ENCODE measurements at places on chromosomes 3 and 15. TPM values are rescaled to one million over a fixed set of nuclear protein-coding genes. Genes with fewer than 3 reads are reported as not detected.

Gene PIF1
- 4.2 TPM for total RNA-seq

Gene TRH
- total RNA-seq, result 0.15 TPM

DNA sequence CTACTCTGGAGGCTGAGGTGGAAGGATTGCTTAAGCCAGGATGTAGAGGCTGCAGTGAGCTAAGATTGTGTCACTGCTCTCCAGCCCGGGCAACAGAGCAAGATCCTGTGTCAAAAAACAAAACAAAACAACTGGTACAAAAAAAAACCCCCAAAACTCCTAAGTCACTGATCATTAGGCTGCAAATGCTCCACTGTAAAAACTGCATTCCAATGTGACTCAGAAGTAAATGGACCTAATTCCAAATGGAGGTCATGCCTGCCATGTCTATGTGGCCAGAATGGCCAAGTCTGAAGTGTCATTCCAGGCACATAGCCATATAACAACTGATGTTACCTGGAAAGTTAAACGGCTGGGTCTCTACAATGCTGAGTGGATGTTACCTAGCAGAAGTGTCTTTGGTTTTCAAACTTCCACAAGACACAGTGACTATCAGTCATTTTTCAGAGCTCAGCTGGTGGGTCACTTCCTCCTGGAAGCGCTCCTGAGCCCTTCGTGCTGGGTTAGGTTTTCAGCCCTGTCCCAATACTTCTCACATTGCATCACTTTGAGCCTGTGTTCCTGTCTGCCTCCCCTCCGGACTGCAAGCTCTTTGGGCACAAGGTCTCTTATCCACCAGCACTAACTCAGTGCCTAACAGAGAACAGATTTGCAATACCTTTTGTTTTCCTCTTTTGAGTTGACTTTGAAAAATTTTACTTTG lies 10.6 kb downstream of the FSTL1 start:
- no peak for DNase-seq
- peak overlapping the region; percentile 51 for H3K27ac ChIP-seq
- H3K27me3 ChIP-seq, result no peaks in the 10 kb centered on the region

- no peak overlapping the region for H3K4me3 ChIP-seq
- no peak for DNase-seq
- no peaks in the 10 kb centered on the region for H3K36me3 ChIP-seq
- no peak overlapping the region for H3K27ac ChIP-seq
- H3K27me3 ChIP-seq, result no peaks in the 10 kb centered on the region
These were observed 137.6 kb downstream of the FBLN2 start for GRCh38 chr3:13686367-13687160.

DNA sequence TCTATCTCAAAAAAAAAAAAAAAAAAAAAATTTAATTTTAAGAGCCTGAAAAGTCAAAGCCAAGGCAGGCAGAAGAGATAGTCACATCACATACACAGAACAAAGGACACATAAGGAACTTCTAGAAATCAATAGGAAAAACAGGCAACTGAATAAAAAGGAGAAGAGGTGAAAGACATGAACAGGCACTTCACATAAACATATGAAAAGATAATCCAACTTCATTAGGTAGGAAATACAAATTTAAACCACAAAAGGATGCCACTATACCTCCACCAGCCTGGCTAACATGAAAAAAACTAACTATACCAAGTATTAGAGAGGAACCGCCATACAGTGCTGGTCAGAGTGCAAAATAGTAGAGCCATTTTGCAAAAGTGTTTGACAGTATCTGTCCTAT lies 14.1 kb downstream of the CCDC12 start:
- H3K36me3 ChIP-seq, result no peaks in the 10 kb centered on the region
- peak overlapping the region; percentile 33 for H3K27ac ChIP-seq
- DNase-seq, result no peak
- H3K4me3 ChIP-seq, result no peak overlapping the region
- no peaks in the 10 kb centered on the region for H3K27me3 ChIP-seq

- H3K4me1 ChIP-seq, result peaks cover 16% of the 10 kb centered on the region
- peak; percentile 54 for DNase-seq
- no peaks in the 10 kb centered on the region for H3K36me3 ChIP-seq
- H3K4me3 ChIP-seq, result no peak overlapping the region
- no peaks in the 10 kb centered on the region for H3K27me3 ChIP-seq
- H3K27ac ChIP-seq, result no peak overlapping the region
These were observed 3.9 kb upstream of the ACTL6A start for GRCh38 chr3:179558742-179559364.

DNA sequence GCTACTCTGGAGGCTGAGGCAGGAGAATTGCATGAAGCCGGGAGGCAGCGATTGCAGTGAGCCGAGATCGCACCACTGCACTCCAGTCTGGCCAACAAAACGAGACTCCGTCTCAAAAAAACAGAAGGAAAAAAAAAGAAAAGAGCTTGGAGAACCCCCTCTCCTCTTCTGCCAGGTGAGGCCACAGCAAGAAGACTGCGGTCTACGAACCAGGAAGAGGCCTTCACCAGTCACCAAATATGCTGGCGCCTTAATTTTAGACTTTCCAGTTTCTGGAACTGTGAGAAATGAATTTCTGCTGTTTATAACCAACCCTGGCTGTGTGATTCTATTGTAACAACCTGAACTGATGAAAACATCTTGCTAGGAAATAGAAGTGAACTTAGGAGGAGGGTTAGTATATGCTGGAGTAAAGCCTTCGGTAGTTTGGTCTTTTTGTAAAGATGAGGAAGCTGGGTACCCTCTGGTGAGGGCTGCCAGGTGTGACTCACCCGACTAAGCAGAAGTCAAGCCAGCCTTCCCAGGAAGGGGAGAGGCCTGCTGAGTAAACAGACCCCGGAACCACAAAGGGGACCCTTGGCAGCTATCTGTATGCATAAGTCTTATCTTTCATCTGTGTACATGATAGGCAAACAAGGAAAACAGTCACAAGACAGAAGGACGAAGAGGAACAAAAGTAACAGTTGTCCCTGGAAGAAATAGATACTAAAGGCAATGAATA lies 78.7 kb downstream of the KLF13 start:
- H3K4me3 ChIP-seq, result no peak overlapping the region
- no peak for DNase-seq

DNA sequence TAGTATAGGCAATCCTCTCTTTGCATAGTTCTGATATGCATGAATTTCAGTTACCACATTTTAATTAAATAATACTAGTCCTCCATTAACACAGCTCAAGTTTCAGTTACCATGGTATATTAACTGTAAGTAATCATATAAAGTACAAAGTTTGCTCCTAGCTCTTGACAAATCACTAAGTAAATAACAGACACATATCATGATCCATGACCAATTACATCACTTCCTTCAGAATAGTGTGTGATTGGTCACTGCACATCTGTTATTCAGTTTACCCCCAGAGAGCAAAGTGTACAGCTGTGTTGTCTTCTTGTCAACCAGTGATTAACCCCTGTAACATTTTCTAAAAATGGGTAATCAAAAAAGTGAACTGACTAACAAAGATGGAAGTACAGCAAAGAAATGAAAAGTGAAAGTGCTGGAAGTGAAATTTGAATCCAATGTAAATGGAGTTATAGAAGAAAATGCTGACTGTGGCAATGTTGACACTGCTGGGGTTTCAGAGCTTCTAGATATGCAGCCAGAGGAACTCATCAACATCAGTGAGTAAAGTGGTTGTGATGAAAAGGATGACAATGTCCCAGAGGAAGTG lies 30.2 kb upstream of the LEKR1 start:
- no peak overlapping the region for H3K4me3 ChIP-seq
- DNase-seq, result no peak
- H3K4me1 ChIP-seq, result no peaks in the 10 kb centered on the region
- H3K27ac ChIP-seq, result no peak overlapping the region
- no peaks in the 10 kb centered on the region for H3K36me3 ChIP-seq

DNA sequence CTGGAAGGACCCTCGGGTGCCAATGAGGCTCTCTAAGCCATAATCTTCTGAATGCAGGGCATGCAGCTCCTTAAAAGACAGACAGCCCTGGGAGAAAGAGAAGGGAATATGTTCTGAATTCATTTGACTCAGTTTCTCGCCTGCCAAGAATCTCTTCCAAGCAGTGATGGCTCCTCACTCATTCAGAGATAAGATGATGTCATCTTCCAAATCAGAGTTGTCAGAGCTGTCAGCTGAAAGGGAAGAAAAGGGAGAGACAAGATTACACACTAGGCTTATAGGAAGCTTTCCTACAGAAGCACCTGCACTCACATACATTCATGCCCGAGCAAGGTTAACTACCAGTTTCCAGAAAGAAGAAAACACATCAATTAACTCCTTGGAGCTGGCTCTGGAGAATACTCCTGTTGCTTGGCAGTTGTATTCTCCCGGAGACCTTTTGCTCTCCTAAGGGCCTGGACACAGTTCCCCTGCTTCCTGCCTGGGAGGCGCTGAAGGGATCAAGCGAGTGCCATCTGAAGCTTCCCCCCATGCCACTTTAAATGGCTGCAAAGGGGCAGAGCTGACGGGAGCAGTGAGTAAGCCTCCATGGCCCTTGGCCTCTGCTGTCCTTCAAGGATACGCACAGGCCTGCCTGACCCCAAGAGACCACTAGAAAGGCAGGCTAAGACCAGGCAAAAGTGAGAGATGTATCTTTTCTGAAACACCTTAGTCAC lies 7.7 kb downstream of the RBM15B start:
- H3K36me3 ChIP-seq, result peaks cover 11% of the 10 kb centered on the region
- no peak overlapping the region for H3K4me3 ChIP-seq
- H3K4me1 ChIP-seq, result peaks cover 10% of the 10 kb centered on the region
- DNase-seq, result no peak
- no peak overlapping the region for H3K27ac ChIP-seq

GRCh38 chr15:86624261-86625036 lies 544.8 kb downstream of the AGBL1 start:
- H3K36me3 ChIP-seq, result no peaks in the 10 kb centered on the region
- H3K27ac ChIP-seq, result no peak overlapping the region
- H3K27me3 ChIP-seq, result no peaks in the 10 kb centered on the region
- no peak overlapping the region for H3K4me3 ChIP-seq
- DNase-seq, result no peak

Data from upper lobe of left lung (tissue), 6 donors.